Activated T-helper 1 cell treated with anti-CD3 and anti-CD28 coated beads, Interleukin-2, amount 50 U/mL, for 16 hours (primary cell): ENCODE measurements at places on chromosomes 3 and 15.

DNA sequence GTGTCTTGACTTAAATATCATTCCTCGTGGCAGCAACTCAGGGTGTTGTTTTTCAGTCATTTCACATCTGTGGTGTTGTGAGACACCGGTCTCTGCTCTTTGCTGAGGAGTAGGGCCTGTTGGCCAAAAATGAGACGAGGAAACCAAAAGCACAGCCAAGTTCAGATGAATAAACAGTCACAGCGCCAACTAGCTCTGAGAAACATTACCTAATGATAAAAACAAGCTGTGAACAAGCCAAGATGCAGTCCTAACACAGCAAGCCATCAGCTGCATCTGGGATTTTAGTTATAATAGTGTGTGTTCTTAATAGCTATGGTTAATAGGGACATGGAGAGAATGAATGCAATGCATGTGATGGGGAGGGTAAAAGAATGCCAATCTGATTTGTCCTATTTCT, 843.4 kb upstream of the DPPA4 start:
- no peak for DNase-seq

GRCh38 chr15:68789091-68789490, 31.6 kb downstream of the ANP32A start:
- no peak for DNase-seq

DNA sequence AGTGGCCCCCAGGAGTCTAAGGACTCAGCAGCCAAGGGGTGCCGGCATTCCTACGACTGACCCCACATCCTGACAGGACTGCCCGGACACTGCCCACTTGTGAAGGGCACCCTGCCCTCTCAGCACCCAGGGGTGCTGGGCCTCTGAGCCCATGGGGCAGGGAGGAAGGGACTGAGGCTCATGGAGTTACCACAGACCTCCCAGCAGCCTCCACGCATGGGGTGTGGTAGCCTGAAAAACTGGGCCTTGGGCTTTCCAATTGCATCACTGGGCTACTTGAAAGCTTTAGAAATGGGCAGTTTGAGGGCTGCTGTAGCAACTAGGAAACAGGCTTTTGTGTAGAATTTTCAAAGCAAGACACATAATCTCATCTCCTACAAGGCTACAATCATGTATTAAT, 13.2 kb downstream of the TKT start:
- no peak for DNase-seq

DNA sequence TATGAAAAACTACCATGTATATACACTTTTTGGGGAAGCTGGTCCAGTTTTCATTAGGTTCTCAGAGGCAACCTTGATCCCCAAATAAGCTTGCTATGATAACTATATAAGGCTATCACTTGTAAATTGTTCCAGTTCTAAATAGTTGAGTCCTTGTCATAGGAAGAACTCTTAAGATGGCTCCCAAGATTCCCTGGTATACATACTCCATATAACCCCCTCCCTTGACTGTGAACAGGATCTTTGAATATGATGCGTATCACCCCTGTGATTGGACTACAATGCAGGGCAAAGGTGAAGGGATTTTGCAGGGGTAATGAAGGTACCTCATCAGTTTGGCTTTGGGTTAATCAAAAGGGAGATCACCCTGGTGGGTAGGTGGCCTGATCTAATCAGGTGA, 48.6 kb upstream of the TRIM59 start:
- no peak for DNase-seq

GRCh38 chr3:96865605-96866004, 51.2 kb downstream of the EPHA6 start:
- DNase-seq, result no peak

DNA sequence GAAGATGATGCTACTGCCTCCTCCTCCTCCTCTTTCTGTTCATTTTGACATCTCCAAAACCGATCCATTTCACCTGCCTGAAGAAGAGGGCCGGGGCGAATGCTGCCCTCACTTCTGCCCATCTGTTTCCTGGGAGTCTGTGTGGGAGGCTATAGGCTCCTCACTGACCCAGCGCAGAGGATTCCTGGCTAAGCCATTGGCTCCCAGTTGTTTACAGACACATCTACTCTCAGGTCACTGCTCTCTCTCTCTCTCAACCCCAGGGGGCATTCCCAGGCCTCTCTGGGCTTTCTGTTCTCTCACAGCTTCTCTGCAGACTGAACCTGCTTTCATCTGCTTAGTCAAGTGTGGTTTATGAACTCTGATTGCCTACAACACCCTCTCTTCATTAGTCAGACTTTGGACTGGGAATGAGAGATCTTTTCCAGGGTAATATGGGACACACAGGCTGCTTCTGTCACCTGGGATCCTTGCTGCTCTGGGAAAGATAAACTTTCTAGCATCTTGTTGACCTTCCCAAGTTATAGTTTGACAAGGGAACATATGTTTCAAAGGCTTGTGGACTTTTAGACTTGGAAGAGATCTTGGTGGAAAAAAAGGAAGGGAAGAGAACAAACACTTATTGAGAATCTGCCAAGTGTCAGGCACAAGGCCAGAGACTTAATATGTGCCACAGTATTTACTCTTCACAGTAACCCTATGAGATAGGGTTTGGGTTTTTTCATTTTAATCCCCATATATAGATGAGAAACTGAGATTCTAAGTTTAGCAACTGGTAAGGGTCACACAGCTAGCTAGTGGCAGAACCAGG, 30.2 kb upstream of the USP3 start:
- DNase-seq, result no peak

GRCh38 chr3:5709714-5710113, 522.2 kb downstream of the EDEM1 start:
- no peak for DNase-seq

DNA sequence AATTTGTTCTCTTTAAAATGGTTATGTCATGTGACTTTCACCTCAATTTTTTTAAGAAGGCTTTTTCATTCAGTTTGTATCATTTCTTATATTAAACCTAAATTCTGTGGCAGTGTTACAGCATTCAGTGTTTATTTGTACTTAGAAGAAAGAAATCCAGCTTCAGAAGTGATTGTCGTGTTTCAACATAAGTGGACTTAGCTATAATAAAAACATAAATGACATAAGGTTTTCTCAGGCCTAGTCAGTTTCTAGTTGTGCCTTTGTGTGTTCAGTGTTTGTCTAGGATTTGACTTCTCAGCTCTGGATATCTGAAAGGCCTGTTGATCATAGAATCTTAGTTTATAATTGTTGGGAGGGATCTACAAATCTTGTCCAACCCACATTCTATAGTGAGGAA, 80.5 kb downstream of the STT3B start:
- no peak for DNase-seq

DNA sequence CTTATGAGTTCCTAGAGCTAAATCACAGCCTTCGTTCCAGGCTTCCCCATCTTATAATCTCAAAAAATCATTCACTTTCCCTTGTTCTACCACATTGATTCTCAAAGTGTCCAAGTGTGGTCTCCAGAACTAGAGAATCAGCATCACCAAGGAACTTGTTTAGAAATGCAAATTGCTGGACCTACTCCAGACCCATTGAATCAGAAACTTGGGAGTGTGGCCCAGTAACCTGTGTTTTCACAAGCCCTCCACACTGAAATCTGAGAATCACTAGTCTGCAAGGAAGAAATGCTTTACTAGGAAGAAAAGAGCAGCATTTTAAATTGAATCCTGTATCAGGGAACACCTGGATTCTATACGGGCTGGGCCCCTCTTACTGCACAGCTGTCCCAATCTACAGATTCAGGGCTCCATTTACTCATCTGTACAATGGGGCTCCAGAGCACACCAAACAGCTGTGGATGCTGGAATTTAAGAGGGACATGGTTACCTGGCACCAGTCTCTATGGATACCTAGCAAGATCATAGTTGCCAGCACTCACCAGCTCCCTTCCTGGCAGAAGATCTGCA, 3.9 kb downstream of the MEGF11 start:
- DNase-seq, result no peak

- DNase-seq, result no peak
Observed at GRCh38 chr3:30457726-30458125, 148.7 kb upstream of the TGFBR2 start.

GRCh38 chr3:140456974-140457373, 220.9 kb upstream of the TRIM42 start:
- no peak for DNase-seq

DNA sequence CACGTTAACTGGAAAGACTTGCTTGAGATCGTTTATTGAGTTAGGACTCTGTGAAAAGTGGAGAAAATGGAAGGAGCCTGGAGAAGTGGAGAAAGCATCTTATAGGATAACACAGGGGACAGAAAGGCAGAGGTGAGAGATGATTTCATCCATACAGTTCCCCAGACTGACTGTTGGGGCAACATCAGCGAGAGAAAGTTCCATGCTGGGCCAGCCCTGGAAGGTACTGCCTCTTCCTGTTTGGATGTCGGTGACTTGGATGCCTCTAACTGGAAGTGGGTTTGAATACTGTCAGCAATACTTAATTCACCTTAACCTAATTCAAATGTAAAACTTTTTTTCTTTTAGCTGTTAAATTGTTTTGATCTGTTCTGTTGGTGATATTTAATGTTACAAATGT, 32.3 kb downstream of the ATP13A5 start:
- DNase-seq, result no peak

DNA sequence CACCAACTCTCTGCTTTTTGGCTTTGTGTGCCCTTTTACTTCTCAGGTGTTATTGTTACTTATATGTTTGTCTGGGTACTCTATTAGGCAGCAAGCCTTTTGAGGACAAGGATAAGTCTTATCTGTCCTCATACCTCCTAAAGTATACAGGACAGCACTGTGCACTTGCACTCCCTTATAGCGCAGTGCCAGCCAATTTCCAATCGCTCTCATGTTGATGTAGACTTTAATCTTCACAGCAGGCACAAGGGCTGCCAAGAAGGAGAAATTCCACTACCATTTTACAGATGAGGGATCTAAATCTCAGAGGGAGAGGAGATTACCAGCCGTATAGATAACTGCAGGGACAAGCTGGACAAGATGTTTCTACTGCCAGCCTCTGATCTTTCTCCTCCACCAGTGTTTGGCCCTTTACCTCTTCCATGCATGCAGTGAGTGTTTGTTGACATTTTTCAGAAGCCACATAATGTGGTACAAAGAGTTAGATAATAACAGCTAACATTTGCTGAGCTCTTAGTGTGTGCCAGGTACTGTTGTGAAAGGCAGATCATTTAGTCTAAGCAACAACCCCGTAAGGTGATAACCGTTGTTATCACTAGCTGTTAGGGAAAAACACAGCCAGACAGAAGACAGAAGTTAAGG, 30.1 kb downstream of the SST start:
- DNase-seq, result no peak

GRCh38 chr3:72473156-72473555, 375.1 kb downstream of the SHQ1 start:
- no peak for DNase-seq

- no peak for DNase-seq
Observed at GRCh38 chr3:139585820-139586219, 46.3 kb upstream of the RBP1 start.

- no peak for DNase-seq
Observed at GRCh38 chr3:99713440-99713839, 75.0 kb downstream of the COL8A1 start.
